Epithelial cell of alveolus of lung (primary cell): ENCODE measurements at places on chromosomes 16 and 17. TPM values are rescaled to one million over a fixed set of nuclear protein-coding genes. Genes with fewer than 3 reads are reported as not detected.

WNT9B gene
- not detected in 2 replicates for total RNA-seq

CX3CL1 gene
- total RNA-seq: 0.91 TPM in 1 of 2 replicates, not detected in the other

PRR15L gene
- total RNA-seq: 0.26 TPM in 1 of 2 replicates, not detected in the other

NT5C gene
- 83.4 and 139 TPM in 2 replicates for total RNA-seq
